Motor neuron (in vitro differentiated cells): ENCODE measurements at places on chromosomes 3 and 15.

- ATAC-seq: no peak
These were observed 111.6 kb downstream of the GREM1 start for GRCh38 chr15:32829436-32829835.

DNA sequence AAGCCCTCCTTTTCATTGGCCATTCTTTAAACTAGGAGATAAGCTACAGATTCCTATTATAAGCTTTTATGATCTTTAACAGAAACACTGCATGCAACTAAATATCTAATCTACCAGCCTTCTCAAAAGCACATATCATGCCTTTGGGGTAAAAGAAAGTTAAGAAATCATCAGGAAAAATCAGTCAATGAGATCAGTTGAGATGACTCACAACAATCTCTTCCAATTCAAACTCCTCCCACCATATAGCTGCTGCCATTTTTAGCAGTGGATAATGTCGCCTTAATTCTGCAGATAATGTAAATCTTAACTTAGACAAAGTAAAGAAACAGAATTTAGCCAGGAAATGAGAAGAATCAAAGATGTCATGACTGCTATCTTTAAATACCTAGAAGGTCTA is 135.2 kb upstream of the BCL6 start:
- ATAC-seq: peak; percentile 36

DNA sequence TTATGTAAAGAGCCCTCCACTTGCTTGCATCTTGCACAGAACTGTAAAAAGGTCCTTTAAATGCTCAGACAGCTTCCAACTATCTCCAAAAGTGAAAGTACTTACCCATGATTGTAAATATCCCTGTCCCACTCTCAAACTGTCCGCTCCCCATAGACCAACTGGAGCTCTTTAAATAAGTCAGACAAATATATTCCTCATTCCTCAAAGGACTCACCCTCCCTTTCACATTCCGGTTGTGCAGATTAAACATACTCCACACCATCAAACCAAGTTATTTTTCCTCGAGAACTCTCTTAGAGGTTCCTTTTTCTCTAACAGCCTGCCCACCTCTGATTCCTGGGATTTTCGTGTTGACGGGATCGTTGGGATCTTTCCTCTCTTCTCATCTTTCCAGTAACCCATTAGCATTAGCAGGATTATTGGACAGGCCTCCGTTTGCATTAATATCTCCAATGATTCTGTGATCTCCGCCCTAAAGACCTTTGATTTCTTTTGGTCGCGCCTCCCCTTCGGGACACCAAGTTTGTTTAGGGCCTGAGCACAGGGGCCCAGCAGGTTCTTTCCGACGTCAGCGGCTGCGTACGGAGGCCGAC is 763 bp downstream of the GOLGB1 start:
- no peak for ATAC-seq

- ATAC-seq: no peak
These were observed 129.2 kb downstream of the NEK10 start for GRCh38 chr3:27239951-27240350.

- no peak for ATAC-seq
These were observed 66.9 kb downstream of the CCNL1 start for GRCh38 chr3:157093096-157093495.

GRCh38 chr3:190533511-190534281 is 19.8 kb downstream of the IL1RAP start:
- ATAC-seq: peak; percentile 95

GRCh38 chr3:122466701-122467240 is 48.0 kb downstream of the KPNA1 start:
- no peak for ATAC-seq

- ATAC-seq: peak; percentile 99
These were observed 360.5 kb downstream of the EPHA3 start for GRCh38 chr3:89467898-89468363.

DNA sequence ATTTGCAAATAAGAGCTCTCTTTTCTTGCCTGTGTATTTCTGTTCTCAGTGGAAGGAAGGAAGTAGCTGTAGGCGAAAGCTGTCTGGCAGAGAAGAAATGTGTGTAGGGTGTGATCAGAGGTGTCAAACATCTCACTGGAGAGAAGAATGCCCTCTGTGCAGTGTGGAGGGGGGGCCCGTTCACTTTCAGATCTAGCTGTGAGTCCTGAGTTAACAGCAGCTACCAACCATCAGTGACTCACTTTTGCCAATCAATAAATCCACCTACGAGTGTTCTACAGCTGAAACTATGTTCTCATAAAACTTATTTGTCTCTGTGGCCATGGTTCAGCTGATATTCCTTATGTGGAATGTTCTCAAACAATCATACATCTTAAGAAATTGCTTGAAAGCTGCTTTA is 103.7 kb downstream of the FRMD4B start:
- ATAC-seq: peak; percentile 41

DNA sequence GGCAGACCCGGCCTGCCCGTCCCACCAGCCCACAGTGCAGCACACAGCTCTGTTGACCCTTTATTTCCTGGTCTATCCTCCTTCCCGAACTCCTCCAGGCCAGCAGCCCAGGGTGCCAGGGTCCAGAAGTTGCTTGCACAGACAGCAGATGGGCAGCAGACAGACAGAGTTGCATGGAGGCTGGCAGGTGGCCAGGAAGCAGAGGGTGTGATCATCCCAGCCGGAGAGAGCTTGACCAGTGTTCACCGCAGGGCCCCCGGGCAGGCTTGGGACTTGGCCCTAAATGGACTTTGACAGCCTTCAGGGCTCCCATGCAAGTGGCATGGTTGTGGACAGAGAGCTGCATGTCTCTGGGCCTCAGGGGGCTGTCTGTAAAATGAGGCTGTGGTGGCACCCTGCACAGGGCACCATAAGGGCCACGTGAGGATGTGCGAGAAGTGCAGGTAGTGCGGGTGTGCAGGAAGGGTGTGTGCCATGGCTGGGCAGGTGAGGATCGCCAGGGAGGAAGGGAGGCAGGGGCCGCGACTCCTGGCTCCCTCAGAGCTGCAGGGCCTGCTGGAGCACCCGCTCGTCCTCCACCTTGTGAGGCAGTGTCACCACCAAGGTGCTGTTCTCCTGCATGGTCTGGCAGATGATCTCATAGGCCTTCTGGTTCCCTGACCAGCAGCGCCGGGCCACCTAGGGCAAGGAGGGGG is 6.3 kb upstream of the ZXDC start:
- ATAC-seq: peak; percentile 62

GRCh38 chr15:99738021-99738847 is 5.0 kb upstream of the LYSMD4 start:
- ATAC-seq: no peak

DNA sequence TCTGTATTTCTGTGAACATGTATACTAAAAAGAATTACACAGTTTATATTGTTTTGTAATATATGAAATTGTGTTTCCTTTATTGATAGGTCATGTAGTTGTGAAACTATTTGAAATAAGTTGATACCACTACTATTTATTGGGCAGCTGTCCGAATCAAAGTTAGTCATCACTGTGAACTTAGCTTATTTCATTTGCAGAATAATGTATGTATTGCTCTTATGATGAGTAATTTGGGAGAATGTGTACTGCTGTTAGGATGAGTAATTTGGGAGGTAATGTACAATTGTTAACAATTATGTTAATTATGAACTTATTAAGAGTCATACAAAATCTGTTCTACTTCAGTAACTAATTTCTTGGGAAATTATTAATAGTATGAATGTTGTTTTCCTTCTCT is 22.2 kb downstream of the FXR1 start:
- ATAC-seq: no peak

- no peak for ATAC-seq
These were observed 177.5 kb downstream of the RAB11A start for GRCh38 chr15:66046751-66047150.

- ATAC-seq: no peak
These were observed 22.3 kb upstream of the GPR171 start for GRCh38 chr3:151225040-151225975.

GRCh38 chr3:87109465-87109864 is 117.6 kb upstream of the CHMP2B start:
- peak; percentile 99 for ATAC-seq

GRCh38 chr15:45634432-45635190 is at the start of gene SQOR:
SQOR (plus strand) TSS chr15:45635029; CDS start chr15:45658924, 23,895 bp downstream.
- ATAC-seq: peak; percentile 81

- peak; percentile 50 for ATAC-seq
These were observed 136.1 kb upstream of the CNTN4 start for GRCh38 chr3:1962396-1963088.

GRCh38 chr15:74345051-74345450 is 22.4 kb downstream of the CYP11A1 start:
- no peak for ATAC-seq

DNA sequence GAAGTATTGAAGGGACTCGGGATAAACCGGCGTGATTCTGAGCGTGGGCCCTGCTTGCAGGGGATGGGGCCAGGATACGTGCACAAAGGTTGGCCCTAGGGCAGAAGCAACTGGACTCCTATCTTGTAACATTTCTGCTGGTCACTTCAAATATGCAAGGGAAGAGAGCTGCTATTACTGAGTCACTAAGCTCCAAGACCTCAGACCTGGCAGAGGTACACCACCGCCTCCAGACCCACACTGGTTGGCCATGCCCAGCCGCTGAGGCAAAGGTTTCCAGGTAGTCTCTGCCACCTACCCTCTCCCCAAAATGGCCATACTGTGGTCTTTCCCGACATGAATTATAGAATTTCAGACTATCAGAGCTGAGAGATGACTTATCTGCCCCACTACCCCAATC is 13.4 kb upstream of the STRA6 start:
- ATAC-seq: no peak

DNA sequence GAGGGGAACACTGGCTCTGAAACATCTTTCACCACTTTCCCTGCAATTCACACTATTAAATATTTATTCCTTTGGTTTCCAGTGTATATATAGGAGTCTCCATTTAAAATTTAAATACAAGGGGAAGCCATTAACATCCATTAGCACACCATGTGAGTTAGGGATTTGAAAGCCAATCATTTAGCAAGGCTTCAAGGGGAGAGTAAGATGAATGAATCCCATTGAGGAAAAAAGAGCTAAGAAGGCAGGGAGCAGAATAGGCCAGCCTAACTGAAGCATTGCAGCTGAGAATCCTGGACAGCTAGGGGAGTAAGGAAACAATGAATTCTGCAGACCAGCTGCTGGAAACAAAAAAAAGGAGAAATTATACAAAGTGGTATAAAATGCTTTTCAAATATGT is 426.1 kb downstream of the IL5RA start:
- ATAC-seq: peak; percentile 88

DNA sequence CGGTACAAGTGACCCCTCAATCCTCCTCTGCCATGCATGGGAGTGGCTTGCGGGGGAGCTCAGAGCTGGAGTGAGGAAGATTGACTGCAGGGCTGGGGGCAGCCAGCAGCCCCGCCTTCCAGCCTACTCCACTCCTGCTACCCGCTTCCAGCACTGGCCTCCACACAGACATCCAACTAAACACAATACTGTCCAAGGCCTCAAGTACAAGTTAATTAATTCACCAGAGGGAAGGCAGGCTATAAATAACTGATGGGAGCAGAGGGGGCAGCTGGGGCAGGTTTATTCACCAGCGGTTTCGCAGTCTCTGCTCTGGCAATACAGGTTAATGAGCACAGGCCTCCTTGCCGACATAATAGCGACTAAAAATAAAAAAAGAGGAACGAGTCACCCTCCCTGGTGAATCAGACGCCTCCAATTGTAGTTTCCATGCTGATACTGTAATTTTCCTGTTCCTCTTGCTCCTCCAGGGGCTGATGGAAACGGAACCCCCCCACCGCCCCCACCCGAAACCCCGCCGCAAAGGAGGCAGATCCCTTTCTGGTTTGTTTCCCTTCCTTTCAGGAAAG is 166.4 kb upstream of the TLE3 start:
- peak; percentile 92 for ATAC-seq

DNA sequence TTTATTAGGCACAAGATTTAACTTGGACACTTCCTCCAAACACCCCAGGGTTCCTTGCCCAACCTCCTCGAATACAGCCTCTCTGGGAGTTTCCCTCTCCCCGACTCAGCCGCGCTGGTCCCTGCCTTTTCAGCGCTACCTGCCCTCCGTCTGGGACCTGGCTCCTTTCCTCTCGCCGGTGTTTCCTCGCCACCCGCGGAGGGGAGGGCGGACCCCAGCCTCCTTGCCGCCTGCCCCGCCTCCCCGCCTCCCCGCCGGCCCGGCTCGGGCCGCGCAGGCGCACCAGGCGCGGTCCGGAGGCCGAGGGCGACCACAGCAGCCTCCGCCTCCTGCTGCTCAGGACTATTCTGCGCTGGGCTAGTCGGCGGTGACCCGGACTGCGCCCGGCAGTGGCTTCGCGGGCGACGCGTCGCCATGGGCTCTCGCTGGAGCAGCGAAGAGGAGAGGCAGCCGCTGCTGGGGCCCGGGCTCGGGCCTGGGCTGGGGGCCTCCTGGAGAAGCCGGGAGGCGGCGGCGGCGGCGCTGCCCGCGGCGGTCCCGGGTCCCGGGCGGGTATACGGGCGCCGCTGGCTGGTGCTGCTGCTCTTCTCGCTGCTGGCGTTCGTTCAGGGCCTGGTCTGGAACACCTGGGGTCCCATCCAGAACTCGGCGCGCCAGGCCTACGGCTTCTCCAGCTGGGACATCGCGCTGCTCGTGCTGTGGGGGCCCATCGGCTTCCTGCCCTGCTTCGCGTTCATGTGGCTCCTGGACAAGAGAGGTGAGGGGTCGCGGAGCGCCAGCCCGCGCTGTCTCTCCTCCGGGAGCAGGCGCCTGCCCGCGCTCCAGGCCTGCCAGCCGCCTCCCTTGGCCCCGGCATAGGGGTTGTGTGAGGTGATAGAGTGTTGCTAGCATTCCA is at the start of gene SLC49A4:
SLC49A4 (plus strand) TSS at position 291 of the 895 bp plus-strand sequence; CDS start at position 415, 124 bp downstream.
- peak; percentile 74 for ATAC-seq

GRCh38 chr3:59107856-59108815 is 58.3 kb upstream of the CFAP20DC start:
- ATAC-seq: no peak

DNA sequence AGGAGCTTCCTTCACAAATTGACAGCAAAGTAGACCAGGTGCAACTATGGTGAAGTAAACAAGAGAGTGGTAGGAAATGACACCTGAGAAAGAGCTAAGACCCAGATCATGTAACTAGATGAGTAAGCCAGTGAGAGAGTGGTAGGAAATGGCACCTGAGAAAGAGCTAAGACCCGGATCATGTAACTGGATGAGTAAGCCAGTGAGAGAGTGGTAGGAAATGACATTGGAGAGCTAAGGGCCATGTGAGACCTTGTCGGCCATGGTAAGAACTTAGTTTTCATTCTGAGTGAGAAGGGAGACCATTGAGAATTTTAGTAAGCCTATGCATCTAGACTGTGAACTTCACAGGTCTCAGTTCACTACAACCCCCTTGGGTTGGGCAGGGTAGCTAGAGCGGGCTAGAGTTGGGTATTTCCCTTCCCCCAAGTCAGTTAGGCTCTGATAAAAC is 5.4 kb upstream of the SENP7 start:
- ATAC-seq: no peak

GRCh38 chr3:63940389-63940757 is 28.2 kb upstream of the SCAANT1 start:
- ATAC-seq: no peak

DNA sequence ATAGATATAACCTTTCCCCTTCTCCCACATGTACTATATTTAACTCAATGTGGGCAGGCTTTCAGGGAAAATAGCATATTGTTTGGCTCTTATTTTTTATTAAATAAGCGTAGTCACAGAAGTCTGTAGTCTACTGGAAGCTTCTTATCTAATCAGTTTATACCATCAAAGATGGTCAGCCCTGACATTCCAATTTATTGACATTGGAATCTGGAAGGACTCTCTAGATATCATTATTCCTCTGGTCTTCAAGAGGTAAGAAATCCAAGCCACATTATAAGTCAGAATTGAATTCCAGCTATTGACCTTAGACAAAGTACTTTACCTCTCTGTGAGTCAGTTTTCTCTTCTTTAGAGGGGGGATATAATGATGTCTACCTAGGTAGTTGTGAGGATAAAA is 38.5 kb upstream of the SCAANT1 start:
- ATAC-seq: no peak

- ATAC-seq: no peak
These were observed 51.0 kb downstream of the EOMES start for GRCh38 chr3:27671101-27671500.

- peak; percentile 98 for ATAC-seq
These were observed 12.9 kb downstream of the OCA2 start for GRCh38 chr15:28086175-28086703.
